ENCODE measurements at places on chromosomes 3 and 15.

GRCh38 chr3:111072031-111072921, 660 bp downstream of the NECTIN3 start:
- no peak for DNase-seq

DNA sequence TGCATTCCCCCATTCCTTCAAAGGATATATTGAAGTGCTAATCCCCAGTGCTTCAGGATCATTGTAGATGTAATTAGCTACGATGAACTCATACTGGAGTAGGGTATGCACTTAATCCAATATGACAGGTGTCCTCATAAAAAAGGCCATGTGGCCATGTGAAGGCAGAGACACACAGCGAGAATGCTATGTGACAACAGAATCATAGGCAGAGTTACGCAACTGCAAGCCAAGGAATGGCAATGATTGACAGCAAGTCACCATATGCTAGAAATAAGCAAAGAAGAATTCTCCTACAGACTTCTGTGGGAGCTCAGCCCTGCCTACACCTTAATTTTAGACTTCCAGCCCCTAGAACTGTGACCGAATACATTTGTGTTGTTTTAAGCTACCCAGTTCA, 875.6 kb upstream of the ROBO1 start:
- no peak for DNase-seq

- no peak for DNase-seq
Measured at GRCh38 chr3:38083871-38084333, 44.9 kb downstream of the DLEC1 start.

- no peak for DNase-seq
Measured at GRCh38 chr15:75032395-75032794, 9.0 kb downstream of the PPCDC start.

GRCh38 chr15:101499863-101500713, 10.6 kb upstream of the PCSK6 start:
- DNase-seq = peak; percentile 6

DNA sequence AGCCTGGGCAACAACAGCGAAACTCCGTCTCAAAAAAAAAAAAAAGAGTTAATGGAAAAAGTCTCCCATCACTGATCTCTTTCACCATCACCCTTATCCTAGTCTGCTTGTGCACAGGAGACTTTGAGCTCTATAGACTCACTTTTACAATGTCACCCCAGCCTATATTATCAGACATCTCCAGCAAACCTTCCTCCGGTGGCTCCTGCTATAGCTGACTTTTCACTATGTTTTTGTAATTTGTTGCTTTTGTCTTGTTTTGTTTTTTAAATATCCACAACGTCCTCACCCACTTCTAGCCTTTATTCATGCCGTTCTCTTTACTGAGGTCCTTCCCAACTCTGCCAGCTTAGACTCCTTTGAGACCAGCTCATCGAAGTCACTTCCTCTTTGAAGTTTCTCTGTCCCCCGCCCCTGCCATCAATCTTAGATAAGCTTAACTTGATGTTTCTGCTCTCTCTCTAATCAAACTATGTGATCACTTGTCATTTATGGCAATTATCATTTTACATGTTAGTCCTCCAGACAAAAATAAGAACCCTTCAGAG, 82.7 kb upstream of the CHD2 start:
- no peak for DNase-seq
